ENCODE measurements at places on chromosomes 4 and X.

GRCh38 chr4:58600290-58600689 lies 1490.1 kb upstream of the IGFBP7 start:
- DNase-seq = no peak

GRCh38 chrX:64152857-64153256 lies 52.7 kb downstream of the AMER1 start:
- DNase-seq = no peak

DNA sequence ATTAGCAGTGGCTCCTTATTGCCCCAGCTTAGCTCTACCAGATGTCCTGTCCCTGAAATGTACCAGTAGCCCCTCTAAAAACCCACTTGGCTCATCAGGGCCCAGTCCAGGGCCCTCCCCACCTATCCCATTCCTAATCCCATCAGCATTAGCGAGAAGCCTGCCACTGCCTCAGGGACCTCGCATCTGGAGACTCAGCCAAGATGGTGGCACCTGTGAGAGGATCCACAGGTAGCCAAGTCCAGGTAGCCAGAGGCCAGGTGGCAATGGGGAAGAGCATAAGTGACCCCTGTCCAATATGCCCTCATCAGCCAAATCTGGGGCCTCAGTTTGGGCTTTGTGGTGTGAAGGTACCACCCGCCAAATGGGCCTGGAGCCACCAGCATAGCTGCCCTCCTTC lies 97.7 kb downstream of the MAMLD1 start:
- no peak for DNase-seq

DNA sequence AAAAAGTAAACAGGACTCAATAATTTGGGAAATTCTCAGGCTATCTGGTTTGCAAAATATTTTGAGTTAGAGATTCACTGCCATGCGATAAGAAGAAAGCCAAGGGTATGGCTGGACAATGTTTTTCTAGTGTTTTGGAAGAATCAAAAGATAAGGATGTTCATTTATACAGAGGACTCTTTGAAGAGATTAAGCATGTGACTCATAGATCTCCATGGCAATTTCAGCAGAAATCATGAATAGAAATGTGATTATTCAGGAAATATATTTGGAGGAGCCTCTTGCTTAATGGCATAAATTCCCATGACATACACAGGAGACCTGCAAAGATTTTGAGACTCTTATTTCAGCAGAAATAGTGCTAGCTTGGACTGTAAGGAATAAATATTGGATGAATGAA lies 16.7 kb upstream of the FRAS1 start:
- DNase-seq = no peak

Measured in hypothalamus (tissue), 51 donors.